Activated T-cell treated with anti-CD3 and anti-CD28 coated beads, Interleukin-2, amount 50 U/mL, for 72 hours (primary cell): ENCODE measurements at places on chromosomes 6 and 20.

GRCh38 chr6:130776287-130776925 is 50.8 kb upstream of the SMLR1 start:
- no peak for DNase-seq

DNA sequence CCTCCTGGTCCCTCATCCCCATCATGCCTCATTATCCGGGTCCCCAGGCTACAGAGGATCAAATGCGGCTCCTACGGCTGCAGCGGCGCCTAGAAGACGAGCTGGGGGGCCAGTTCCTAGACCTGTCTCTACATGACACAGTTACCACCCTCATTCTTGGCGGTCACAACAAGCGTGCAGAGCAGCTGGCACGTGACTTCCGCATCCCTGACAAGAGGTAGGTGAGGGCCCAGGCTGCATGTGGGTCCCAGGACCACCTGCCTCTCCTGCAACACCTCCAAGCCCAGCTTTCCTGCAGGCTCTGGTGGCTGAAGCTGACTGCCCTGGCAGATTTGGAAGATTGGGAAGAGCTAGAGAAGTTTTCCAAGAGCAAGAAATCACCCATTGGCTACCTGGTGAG is 8.2 kb upstream of the PTPRA start:
- DNase-seq, result no peak

- DNase-seq, result no peak
These were observed 6.0 kb upstream of the PRDM1 start for GRCh38 chr6:106079961-106080762.

GRCh38 chr6:3277851-3278416 is 19.2 kb downstream of the PSMG4 start:
- no peak for DNase-seq

DNA sequence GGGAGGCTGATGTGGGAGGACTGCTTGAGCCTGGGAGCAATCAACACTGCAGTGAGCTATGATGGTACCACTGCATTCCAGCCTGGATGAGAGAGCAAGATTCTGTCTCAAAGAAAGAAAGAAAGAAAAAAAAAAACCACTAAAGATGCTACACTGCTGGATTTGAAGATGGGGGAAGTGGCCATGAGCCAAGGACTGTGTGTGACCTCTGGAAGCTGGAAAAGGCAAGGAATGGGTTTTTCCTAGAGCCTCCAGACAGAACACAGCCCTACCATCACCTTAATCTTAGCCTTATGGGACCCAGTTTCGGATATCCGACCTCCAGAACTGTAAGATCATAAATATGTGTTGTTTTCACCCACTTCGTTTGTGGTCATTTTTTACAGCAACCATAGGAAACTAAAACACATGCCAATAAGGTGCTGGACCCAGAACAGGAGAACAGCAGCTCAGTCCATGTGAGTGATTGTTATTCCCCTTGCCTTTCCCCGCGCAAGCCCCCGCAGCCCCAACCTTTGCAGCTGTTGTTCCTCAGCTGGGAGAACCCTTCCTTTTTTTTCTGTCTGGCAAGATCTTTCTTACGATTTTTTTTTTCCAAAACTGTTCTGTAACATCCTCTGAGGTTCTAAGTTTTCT is 11.1 kb upstream of the VAPB start:
- DNase-seq, result no peak

- DNase-seq, result no peak
These were observed 10.6 kb upstream of the IFT52 start for GRCh38 chr20:43579861-43580793.

DNA sequence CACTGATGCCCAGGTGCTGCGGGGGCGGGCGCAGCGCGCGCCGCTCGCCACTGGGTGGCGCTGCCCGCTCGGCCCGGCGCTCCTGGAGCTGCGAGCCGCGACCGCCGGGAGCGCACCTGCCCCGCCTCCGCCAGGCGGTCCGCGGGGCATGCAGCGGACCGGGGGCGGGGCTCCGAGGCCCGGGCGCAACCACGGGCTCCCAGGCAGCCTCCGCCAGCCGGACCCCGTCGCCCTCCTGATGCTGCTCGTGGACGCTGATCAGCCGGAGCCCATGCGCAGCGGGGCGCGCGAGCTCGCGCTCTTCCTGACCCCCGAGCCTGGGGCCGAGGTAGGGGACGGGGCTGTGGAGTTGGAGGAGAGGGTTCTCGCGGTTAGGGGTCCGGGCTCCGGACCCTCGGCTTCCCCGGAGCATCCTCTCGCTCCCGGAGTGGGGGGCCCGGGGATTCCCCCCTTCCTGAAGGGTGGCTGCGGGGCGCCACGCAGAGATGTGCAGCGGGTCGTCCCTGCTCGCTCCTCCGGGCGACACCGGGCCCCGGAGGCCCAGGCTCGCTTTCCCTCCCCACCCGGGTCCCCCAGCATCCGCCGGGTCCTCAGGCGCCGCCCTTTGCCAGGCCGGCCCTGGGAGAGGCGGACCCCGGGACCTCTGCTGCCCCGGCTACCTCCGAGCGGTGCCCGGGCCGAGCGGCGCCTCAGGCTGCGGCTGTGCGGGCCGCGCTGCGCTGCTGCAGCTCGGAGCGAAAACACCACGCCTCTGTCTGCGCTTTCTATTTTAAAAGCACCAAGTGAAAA is at the start of gene BCAS4:
TSS of gene BCAS4 (plus strand) at position 216 of the 789 bp plus-strand sequence. CDS start at position 239, 23 bp downstream.
- peak; percentile 86 for DNase-seq

DNA sequence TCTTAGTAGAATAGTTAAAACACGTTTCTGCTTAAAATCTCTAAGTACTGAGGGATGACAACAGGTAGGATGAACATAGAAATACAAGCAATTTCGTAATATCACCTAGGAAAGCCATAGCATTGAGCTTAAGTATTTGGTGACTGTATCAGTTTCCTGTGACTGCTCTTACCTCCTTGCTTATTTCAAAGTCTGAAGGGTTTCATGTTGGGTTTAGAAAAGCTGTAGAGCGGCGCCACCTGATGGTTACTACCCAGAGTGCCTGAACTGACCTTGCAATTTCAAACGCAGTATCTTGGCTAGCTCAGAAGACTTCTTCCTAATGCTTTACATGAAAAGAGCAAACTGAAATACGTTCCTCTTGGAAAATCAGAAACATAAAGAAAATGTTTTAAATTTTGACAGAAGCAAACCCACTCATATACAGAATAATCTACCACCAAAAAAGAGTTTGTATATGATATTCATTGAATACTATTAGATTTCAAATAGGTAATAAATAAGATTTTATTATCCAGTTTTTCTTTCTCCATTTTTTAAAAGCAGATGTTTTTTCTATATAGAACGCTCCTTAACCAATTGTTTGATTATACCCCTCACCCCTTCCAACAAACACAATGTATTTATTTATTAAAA is 82.3 kb upstream of the RIPOR2 start:
- DNase-seq, result peak; percentile 78

DNA sequence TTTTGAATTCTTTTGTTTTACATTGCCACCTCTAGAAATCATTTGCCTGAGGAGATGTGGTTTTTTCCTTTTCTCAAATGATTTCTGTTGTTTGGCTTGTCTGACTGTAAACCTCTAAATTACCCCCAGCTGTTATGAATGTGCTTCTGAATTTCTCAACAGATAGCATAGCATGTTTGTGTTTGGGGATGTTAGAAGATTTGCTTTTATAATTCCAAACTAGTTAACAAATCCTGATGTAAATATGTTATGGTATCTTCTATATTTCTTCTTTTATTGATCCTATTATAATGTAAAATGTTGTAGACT is 31.6 kb upstream of the EZR start:
- DNase-seq, result no peak

- no peak for DNase-seq
These were observed 133.7 kb upstream of the RIN2 start for GRCh38 chr20:19624221-19624965.

DNA sequence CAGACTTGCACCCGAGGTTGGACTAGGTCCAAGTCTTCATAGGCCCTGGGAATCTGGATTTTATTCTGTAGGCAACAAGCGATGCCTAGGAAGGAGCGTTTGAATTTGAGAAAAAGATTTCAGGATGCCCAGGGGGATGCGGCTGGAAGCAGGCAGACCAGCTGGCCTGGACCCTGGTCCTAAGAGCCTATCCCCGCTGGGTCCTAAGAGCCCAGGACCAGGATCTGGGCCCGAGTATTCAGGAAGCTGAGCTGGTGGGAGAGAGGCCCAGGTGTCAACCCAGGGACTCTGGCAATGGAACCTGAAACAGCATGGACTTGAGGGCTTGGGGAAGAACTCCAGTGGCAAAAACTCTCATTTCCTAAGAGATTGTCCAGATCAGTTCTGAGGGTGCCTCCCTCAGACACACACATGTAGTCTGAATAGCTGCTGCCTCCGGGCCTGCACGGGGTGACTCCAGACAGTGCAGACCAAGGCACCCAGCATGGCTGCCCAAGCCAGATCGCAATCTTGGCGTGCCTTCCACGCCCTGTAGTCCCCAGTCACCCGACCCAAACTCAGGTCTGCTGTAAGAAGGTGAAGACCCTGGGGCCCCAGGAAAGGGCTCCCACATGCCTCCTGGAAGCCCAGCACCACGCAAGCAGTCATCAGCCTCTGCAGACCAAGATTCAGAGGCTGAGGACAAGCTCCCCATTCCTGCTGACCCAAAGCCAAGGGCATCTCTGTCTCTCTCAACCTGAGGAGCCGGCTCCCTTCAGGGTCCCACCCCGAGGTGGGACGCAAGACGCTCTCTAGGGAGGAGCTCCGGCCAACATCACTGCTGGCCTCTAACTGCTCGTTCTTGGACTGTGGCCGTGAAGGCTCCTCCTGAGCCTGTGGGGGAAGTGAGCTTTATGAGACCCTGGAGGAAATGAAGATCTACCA is 34.4 kb downstream of the RRBP1 start:
- DNase-seq, result no peak

GRCh38 chr20:3744806-3745685 is 12.6 kb downstream of the HSPA12B start:
- peak; percentile 76 for DNase-seq
